Activated CD8-positive, alpha-beta memory T cell treated with anti-CD3 and anti-CD28 coated beads for 24 hours (primary cell): ENCODE measurements at places on chromosomes 5 and 9.
A peak's percentile ranks its signal among the peaks of the same experiment; 100 is the strongest.

DNA sequence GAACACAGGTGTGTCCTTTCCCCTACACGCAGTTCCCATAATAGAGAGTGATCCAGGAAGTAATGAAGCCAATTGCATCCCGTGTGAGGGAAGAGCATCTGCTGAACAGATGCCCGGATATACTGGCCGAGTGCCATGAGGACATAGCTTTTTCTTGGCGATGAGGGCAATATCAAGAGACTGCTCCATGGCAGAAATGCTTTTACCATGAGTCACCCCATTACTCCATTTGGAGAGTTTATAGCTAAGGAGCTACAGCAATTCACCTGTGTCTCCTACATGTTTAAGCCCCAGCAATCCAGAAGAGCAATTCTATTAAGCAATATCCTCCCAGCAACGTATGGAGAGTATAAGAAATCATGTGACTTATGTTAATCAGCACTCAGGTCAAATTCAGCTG is 222.0 kb upstream of the KLF4 start:
- DNase-seq: no peak

DNA sequence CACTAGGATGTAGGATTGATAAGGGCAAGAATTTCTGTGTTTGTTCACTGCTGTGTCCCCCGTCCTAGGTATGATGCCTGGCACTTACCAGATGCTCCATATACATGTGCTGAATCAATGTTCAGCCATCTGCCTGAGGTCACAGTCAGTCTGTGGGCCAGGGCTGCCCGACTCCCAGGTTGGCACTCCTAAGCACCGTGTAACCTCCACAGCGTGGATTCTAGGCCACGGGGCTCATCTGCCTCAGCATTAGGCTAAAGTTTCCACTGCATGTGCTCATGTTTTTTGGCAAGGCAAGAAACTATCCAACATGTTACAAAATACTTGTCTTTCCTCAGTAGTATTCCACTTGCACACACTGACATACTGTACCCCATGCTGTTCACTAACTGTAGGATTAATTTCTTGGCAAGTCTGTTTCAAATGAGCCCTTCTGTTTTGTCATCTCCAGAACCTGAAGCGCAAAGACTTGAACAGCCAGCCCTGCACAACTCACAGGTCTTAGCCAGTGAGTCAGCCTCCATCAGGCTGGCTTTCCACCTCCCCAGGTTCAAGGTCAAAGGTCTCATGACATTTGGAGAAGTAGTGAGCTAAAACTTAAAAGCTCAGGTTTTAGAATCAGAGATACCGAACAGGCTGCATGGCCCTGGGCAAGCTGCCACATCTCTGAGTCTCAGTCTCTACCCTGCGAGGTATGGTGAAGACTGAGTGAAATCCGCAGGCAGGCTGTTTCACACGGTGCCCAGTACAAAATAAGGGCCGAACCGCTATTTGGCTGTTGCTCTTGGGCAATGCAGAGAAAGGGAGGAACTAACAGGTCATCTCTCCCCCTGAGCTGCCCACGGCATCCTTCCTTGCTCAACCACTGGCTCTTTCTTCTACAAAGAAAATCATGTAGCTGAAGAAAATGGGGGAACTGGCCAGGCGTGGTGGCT is 7.2 kb downstream of the TOR1A start:
- no peak for DNase-seq

DNA sequence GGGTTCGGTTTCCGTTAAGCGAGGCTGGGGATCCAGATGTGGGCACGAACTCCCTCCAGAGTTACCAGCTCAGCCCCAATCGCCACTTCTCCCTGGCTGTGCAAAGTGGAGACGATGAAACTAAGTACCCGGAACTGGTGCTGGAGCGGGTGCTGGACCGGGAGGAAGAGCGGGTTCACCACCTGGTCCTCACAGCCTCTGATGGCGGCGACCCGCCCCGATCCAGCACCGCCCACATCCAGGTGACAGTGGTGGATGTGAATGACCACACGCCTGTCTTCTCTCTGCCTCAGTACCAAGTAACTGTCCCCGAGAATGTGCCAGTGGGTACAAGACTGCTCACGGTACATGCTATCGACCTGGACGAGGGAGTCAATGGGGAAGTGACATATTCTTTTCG is 803 bp downstream of the PCDHGA7 start:
- no peak for DNase-seq

DNA sequence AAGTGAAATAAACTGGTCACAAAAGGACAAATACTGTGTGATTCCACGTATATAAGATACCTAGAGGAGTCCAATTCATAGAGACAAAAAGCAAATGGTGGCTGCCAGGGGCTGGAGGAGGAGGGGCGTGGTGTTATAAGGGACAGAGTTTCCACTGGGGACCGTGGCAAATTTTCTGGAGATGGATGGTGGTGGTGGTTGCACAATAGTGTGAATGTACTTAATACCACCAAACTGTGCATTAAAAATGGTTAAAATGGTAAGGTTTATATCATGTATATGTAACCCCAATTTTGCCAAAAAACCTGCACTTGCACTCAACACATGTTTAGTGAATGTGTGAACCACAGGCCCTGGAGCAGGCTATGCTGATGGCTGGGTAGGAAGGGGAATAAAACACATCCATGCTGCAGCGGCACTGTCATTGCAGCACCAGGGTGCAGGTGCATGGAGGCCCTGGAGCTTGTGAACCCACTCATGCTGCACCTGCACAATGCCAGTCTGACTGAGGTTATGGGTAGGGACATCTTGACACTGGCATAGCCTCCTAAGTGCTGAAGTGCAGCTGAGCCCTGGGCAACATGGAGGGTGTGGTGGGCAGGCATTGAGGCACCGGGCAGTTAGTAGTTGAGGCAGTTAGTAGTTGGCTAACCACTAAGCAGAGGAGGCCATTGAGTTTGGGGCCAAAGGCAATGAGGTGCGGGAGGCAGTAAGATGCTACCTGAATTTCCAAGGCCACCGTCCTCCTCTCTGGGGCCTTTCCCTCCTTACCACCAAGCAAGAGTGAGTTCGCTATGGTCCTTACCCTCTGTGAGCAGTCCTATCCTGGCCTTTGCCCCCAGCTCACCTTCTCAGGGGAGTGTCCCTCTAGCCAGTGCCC is 3.5 kb upstream of the PHF2 start:
- DNase-seq: peak; percentile 40

GRCh38 chr5:91850031-91850430 is 466.9 kb upstream of the ARRDC3 start:
- no peak for DNase-seq

- no peak for DNase-seq
Measured at GRCh38 chr9:134607971-134608370, 33.6 kb upstream of the COL5A1 start.

GRCh38 chr5:72151646-72152045 is 44.4 kb downstream of the MAP1B start:
- no peak for DNase-seq

- DNase-seq: no peak
Measured at GRCh38 chr9:84450029-84450428, 109.5 kb upstream of the SLC28A3 start.

GRCh38 chr9:106596984-106597383 is 266.0 kb upstream of the ZNF462 start:
- no peak for DNase-seq

- DNase-seq: no peak
Measured at GRCh38 chr9:87179553-87180340, 232.4 kb upstream of the GAS1 start.

DNA sequence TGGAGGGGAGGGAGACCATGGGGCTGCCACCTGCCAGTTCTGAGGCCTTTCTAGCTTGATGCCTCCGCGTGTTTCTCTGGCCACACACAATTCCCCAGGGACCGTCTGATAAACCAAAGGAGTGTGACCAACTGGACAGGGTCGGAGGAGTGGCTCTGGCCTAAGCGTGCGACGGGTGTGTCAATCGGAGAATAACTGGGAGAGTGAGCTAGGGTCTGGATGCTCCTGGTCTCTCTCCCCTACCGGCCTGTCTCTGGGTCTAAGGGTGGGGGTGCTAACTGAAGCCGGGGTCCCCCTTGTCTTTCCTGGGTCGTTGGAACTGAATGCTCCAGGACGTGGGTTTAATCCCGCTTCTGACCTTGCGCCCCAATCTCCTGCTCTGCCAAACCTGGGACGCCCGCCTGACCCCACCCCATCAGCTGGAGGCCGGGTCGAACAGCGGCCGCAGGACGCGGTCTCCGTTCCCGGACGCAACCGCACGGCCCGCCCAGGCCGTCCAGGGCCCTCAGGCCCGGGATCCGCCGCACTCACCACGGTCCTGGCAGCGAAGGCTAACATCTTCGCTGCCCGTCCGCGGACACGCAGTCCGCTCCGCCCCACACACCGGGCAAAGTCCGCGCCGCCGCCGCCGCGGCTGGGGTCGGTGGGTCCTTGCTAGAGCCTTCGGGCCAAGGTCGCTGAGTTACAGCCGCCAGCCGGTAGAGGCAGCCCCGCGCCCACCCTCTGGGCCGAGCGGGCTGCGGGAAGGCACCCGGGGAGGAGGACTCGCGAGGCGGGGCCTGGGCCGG is 447 bp downstream of the CRAT start:
- DNase-seq: no peak

- no peak for DNase-seq
Measured at GRCh38 chr9:69056191-69056815, 20.8 kb downstream of the FXN start.

DNA sequence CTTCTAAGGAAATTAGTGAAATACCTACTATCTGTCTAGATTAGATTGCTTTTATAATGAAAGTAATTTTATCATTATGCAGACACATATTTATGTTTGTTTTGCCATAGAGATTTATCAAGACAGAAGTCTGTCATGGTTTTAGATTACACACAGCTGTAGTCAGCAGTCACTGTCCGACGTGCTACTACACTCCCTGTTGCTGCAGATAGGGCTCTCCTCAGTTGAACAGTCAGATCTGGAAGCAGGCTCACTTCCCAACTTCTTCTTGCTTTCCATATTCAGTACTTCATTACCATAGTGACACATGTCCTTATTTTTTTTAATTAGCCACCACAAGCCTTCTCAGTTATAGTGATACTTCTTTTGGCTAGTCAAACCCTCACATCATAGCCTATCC is 329.9 kb upstream of the ITGA1 start:
- DNase-seq: no peak

DNA sequence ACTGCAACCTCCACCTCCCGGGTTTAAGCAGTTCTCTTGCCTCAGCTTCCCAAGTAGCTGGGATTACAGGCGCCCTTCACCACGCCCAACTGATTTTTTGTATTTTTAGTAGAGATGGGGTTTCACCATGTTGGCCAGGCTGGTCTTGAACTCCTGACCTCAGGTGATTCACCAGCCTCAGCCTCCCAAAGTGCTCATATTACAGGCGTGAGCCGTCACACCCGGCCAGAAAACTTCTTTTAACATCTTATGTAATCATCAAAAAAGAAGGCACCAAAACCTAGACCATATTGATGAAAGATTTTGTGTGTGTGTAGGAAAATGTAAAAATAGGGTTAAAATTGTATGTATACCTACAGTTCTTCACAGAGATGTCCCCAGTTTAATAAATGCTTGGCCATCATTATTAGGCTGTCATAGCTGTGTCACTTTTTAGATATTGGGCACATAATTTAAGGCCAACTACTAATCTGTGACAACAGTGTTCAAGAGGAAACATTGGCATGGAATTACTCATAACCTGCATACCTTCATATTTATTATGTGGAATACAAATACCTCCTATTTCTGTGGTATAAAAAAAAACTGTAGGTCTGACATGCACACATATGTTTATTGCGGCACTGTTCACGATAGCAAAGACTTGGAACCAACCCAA is 44.4 kb downstream of the RAD50 start:
- DNase-seq: no peak

DNA sequence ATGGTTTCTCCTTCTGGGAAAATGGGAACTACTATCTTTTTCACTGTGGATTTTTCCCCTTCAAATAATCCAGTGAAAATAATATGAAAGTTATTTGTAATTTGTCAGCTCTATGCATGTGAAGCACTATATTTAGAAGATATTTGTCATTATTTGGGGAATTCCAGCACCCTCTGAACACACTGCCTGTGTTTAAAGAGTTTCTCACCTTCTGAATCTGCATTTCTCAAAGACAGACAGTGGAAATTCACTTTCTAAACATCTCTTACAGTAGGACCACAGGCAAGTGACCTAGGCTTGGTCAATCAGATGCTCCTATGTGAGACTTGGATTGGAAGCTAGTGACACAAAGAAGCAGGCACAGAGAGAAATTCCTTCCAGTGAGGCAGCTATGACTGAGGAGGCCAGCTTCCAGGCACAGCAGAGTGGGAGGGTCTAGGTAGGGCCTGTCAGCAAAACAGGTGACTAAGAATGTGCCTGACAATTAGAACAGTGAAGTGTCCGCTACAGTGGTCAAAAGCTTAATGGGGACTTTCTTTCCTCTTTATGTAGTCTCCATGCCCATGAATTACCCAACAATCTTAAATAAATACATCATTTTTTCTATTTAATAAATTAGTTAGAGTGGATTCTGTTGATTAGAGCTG is 167.2 kb downstream of the HMHB1 start:
- no peak for DNase-seq

DNA sequence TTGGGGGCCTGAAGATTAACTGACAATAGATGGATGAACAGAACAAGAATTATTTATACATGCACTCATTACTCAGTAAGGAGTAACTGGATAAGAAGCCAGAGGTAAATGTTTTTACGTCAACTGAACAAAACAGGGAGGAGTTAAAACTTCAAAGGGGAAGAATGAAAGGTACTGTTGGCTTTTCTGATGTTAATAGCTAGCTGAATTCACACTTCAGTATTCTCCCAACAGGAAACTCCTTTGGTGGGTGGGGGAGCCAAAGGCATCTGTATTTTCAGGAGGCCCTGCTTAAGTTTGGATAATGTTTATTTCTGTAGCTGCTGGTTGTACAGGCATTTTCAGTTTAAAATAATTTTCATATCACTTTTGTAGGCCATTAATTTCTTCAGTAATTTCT is 23.2 kb upstream of the RFK start:
- no peak for DNase-seq

DNA sequence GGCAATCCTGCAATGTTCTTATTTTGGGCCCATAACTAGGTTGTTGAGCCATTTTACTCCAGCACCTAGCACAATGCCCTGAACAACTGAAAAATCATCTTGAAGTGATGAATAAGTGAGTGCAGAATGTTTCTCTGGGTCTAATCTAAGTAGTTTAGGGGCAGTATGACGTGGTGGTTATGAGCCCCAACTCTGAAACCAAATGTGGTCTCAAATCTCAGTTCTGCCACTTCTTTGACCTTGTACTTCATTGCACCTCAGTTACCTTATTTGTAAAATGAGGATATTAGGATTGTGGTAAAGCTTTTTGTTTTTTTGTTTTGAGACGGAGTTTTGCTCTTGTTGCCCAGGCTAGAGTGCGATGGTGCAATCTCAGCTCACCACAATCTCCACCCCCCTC is 80.9 kb upstream of the SNX2 start:
- no peak for DNase-seq
